Bronchial epithelial cell (primary cell): ENCODE measurements at places on chromosomes 4 and X. TPM values are rescaled to one million over a fixed set of nuclear protein-coding genes. Genes with fewer than 3 reads are reported as not detected.

CLCN5 gene
- total RNA-seq = 6.9 and 8.4 TPM in 2 replicates

SEPSECS gene
- total RNA-seq = 6.6 and 7.0 TPM in 2 replicates

IL9R gene
- total RNA-seq = 0.13 TPM in 1 of 2 replicates, not detected in the other

AR gene
- under 0.01 TPM in 2 replicates for total RNA-seq

MMGT1 gene
- total RNA-seq = 7.9 and 9.0 TPM in 2 replicates

MAGEA3 gene
- not detected in 2 replicates for total RNA-seq

YIPF7 gene
- 0.53 TPM in 1 of 2 replicates, not detected in the other for total RNA-seq

TEX13B gene
- total RNA-seq = not detected in 2 replicates

SMIM43 gene
- under 0.01 TPM in 1 of 2 replicates, not detected in the other for total RNA-seq

REELD1 gene
- under 0.01 TPM in 1 of 2 replicates, not detected in the other for total RNA-seq

FABP2 gene
- not detected in 2 replicates for total RNA-seq

DCAF8L2 gene
- not detected in 2 replicates for total RNA-seq

TFDP3 gene
- total RNA-seq = not detected in 2 replicates

SLC26A1 gene
- total RNA-seq = under 0.01 and 0.13 TPM in 2 replicates

MSX1 gene
- under 0.01 and 0.26 TPM in 2 replicates for total RNA-seq

ASB9 gene
- not detected in 2 replicates for total RNA-seq

TCEAL2 gene
- not detected in 2 replicates for total RNA-seq
